ENCODE measurements at places on chromosomes 1 and 21.

- no peak for DNase-seq
Measured at GRCh38 chr1:70785287-70785686, 262.3 kb downstream of the PTGER3 start.

DNA sequence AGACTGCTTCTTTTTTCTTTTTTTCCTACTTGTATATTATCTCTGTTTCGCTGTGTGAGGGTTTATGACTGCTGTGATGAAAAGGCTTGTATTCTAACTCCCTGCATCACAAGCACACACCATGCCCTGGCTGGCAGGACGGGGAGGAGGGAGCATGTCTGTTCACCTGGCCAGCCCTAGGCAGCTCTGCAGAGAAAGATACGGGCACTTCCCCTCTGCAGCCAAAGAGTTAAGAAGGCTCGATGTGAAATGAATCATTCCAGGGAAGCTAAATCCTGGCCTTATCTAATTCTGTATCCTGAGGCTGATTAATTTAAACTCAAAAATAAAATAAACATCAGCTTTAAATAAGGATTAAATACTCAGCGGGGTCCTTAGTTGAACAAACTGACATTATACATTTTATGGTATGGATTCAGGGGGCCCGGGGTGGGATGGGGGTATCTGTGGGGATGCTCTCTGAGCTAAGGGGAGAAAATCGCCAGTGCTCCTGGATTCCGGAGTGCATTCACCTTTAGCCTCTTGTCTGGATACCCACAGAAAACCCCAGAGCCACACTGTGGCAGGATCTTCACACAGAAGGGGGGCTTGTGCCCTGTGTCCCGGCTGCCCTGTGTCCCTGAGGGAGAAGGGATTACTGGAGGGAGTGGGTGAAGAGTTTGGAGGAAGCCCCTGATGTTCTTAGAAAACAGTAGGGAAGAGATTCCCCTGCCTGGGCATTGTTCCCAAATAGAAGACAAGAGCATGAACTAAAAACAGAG is 321.5 kb downstream of the NPHP4 start:
- DNase-seq, result no peak

DNA sequence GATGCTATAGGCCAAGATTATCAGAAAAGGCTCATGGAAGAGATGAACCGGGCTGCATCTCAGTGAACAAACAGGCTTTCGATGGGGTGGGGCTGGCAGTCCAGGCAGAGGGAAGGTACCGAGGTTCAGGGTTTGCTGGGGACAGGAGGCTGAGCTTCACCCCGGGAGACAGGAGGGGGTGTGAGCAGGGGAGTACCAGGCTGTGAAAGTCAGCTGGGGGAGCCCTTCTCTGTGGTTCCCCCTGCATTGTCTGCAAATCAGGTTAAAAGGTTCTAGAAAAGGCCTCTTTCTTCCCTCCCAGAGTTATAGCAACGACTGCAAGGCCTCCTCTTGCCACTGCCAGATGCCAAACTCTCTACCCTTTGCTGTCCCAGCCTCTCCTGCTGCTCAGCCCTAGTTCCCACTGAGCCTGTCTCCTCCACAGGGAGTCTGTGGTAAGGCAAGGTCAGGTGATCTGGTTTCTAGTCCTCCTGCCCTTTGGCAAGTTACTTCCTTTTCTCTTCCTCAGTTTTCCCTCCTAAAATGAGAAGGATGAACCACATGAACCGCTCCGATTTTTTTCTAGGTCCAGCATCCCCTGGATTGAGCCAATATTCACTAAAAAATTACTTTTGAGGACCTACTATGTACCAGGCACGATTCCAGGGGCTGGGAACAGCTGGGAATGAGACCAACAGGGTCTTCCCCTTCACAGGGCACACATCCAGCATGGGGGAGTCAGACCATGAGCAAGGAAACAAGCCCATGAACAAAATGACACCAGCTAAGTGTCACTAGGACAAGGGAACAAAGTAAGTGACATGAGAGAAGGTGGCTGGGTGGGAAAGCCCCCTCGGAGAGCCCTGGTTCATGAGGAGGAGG is 7.2 kb downstream of the LAD1 start:
- no peak for DNase-seq

DNA sequence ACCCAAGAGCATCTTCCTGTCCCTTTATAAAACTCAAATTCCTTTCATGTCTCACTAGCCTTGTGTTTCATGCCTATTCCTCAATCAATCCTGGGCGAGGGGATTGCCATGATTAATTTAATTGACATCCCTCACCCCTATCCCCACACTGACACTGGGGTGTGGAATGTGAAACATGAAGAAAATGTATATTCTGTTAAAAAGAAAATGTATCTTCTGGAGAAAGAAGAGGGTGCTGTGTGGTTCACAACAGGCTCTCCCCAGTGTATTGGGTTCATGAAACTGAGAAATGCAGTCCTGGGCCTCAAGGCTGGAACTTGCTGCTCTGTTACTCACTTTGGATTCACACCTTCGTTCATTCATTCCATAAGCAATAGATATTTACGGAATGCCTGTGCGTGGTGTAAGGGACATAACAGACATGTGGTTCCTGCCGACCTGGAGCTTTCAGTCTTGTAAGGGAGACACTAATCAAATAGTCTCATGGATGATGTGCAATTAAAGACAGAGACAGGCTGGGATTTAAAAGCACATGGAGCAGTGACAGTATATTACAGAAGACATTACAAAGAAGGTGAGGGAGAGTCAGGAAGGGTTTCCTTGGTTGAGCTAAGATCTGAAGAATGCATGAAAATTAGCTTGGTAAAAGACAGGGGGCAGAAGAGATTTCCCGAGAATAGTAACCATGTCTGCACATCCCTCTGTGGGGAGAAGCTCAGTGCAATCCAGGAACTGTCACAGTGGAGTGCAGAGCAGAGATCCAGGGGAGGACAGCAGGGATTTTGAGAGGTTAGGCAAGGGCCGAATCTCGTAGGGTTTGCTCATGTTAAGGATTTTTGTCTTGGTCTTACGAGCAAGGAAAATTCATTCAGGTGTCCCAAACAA is 32.1 kb downstream of the SERTAD4 start:
- no peak for DNase-seq

DNA sequence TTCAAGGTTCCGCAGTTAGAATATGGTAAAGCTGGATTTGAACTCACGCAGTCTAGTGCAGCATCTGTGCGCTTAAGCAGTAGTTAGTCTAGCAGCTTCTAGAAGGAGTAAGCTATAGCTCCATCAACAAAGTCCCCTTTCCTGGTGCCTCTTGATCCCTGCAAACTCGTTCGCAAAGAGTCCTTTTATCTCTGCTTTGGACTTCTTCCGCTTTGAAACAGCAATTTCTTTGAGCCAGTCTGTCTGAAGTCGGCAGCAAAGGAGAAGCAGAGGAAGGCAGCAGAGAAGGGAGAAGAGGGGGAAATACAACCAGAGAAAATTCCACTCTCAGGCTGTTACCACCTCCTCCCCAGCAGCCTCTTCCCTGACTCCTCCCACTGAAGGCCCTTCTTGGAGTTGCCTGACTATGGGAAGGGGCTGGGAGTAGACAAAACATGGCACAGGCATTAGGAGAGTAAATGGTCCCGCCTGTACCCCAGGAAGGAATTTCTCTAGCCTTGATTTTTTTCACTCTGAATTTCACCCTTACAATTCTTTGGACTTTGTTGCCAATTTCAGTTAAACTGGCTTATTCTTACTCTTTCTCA is 25.9 kb downstream of the HSD3B2 start:
- no peak for DNase-seq

GRCh38 chr1:204218552-204218951 is 4.8 kb upstream of the GOLT1A start:
- no peak for DNase-seq

GRCh38 chr1:44733365-44733764 is 2.4 kb upstream of the RNU5D-1 start:
- no peak for DNase-seq
